Cardiac muscle cell (in vitro differentiated cells and primary cell): ENCODE measurements at places on chromosomes 13 and 19. TPM values are rescaled to one million over a fixed set of nuclear protein-coding genes. Genes with fewer than 3 reads are reported as not detected.

The SYNGR4 gene
- not detected in 2 replicates for polyA plus RNA-seq

The MTIF3 gene
- polyA plus RNA-seq, result 66.2 and 72.8 TPM in 2 replicates

The C19orf38 gene
- 0.64 and 1.1 TPM in 2 replicates for polyA plus RNA-seq

The HCST gene
- polyA plus RNA-seq, result 2.1 and 2.4 TPM in 2 replicates

The F2RL3 gene
- polyA plus RNA-seq, result 1.0 and 1.4 TPM in 2 replicates

The ZNF433 gene
- polyA plus RNA-seq, result 8.2 and 8.8 TPM in 2 replicates

The RFPL4AL1 gene
- polyA plus RNA-seq, result not detected in 2 replicates

The MUC16 gene
- not detected in 2 replicates for polyA plus RNA-seq

The ZNF93 gene
- polyA plus RNA-seq, result 9.9 and 20.8 TPM in 2 replicates

The LRG1 gene
- polyA plus RNA-seq, result 0.54 and 0.68 TPM in 2 replicates

The ZFP14 gene
- 3.5 and 7.7 TPM in 2 replicates for polyA plus RNA-seq

The NECTIN2 gene
- polyA plus RNA-seq, result 155 and 156 TPM in 2 replicates

The ZNF470 gene
- polyA plus RNA-seq, result 7.5 and 10.0 TPM in 2 replicates

The PTGER1 gene
- polyA plus RNA-seq, result 0.36 and 0.75 TPM in 2 replicates

The ZNF554 gene
- polyA plus RNA-seq, result 11.1 and 12.4 TPM in 2 replicates

The C19orf81 gene
- polyA plus RNA-seq, result 42.2 and 67.4 TPM in 2 replicates

The ADGRE3 gene
- polyA plus RNA-seq, result not detected in 2 replicates

The PSG2 gene
- not detected in 2 replicates for polyA plus RNA-seq

The OLFM4 gene
- not detected in 2 replicates for polyA plus RNA-seq

The GPALPP1 gene
- polyA plus RNA-seq, result 16.8 and 30.0 TPM in 2 replicates

The GIPR gene
- 12.8 and 14.9 TPM in 2 replicates for polyA plus RNA-seq

The BCL2L12 gene
- polyA plus RNA-seq, result 55.5 and 59.4 TPM in 2 replicates

The TRPM4 gene
- polyA plus RNA-seq, result 74.2 and 119 TPM in 2 replicates

The OR7A5 gene
- not detected in 2 replicates for polyA plus RNA-seq

The TMEM190 gene
- polyA plus RNA-seq, result 0.85 and 1.3 TPM in 2 replicates

The LIM2 gene
- polyA plus RNA-seq, result not detected in 2 replicates

The ZFP30 gene
- 7.1 and 10.9 TPM in 2 replicates for polyA plus RNA-seq

The HIPK4 gene
- polyA plus RNA-seq, result 0.14 and 1.7 TPM in 2 replicates
